Hematopoietic multipotent progenitor cell treated with erythropoietin and hydrocortisone succinate and interleukin-3 and kit ligand, for 17 days (in vitro differentiated cells): ENCODE measurements at places on chromosomes 7 and 10.

DNA sequence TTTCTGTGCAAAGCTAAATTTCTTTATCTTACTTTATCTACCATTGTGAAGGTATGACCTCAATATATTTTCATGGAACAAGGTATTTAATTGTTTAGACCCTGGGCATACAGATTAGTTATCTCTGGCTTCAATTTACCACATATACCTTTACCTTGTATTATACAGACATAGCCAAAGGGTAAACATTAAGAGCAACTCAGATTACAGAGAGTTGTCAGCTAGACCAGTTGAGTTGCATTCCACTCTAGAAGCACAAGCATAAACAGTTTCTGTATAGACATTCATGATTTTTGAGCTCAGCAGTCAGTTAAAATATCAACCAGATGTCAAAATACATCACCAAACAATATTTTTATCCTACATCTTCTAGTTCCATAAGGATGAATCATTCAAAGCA lies 857.3 kb upstream of the ZWINT start:
- no peak for DNase-seq

DNA sequence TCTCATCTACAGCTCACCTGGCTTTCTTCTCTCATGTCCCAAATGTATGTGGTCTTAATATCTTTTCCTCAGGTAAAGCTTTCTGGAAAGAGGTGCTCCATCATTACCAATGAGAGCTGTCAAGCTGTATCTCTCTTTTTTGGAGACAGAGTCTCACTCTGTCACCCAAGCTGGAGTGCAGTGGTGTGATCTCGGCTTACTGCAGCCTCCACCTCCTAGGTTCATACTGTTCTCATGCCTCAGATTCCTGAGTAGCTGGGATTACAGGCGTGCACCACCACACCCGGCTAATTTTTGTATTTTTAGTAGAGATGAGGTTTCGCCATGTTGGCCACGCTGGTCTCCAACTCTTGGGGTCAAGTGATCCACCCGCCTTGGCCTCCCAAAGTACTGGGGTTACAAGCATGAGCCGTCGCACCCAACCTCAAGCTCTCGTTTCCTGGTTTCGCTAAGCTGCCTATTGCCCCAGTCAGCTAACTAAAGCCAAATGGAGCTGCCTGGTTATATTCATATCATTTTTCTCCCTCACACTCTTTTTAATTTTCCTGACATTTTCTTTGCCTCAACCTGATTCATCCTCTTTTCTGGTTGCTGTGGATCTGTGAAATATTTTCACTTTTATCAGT lies 60.5 kb downstream of the SUFU start:
- no peak for DNase-seq

DNA sequence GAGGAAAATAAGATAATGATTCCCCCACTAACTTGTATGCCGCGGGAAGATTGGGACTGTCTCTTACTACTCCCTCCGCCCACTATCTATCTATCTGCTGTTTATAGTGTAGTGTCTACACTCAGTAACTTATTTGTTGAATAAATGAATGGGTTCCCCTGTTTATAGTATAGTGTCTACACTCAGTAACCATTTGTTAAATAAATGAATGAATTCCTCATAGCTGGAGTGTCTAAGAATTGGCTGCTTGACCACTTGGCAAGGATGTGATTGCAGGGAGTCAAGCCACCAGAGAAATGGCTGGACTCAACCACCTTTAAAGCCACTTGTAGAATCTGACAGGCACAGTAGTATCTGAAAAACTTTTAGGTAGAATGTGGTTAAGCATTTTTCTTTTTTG lies 147.1 kb downstream of the TRIL start:
- no peak for DNase-seq

- DNase-seq: no peak
Measured at GRCh38 chr10:34854147-34854601, 39.1 kb upstream of the PARD3 start.

DNA sequence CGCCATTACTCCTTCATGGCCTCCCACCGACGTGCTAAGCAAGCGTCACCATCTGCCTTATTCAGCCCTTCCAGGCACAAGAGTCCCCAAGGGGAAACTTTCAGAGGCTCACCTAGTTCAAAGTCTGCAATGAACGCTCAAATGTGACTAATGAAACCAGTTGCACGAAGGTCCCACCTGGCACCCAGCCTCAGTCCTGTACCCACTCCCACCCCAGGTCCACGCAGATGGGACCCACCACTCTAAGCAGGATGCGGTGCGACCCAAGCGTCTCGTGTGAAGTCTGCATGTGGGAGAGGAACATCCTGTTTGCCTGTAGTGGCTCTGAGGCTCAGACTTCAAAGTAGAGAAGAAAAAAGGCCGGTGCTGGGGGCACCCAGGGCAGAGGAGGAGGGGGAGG lies 40.3 kb downstream of the RGS10 start:
- DNase-seq: no peak

DNA sequence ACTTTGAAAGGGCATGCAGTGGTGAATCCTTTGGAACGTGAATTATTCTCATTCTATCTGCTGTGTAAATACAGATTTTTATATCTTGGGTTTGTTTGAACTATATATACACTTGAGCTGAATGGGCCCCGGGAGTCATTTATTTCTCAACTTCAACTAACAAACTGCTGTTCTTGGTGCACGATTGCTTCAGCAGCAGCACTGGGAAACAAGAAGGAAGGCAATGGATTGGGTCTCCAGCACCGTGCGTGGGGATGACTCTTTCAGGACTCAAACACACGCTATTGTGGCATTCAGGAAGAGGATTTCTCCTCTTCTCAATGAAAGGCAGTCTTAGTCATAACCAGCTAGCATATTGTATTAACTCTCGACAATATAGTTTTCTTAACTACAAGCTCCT lies 226.0 kb upstream of the NFE2L3 start:
- DNase-seq: no peak

GRCh38 chr7:2687338-2687869 lies 598 bp upstream of the AMZ1 start:
- no peak for DNase-seq

- no peak for DNase-seq
Measured at GRCh38 chr10:63120554-63120953, 12.6 kb upstream of the NRBF2 start.

DNA sequence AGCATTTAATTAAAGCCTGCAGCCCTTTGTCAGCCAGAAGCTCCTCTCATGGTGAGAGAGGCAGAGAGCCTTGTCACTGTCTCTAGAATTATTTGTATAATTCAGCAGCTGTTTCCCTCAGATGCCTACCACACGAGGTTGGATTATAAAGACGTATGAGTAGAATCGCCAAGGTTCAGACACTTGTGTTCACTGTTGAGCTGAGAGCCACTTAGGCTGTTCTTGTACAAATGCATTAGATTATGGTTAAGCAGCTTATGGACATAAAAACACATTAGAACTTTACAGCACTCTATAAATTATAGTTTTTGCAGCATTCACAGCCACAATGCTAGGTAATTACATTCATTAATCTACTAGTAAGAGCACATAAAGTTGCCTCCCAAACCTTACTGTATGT lies 282.6 kb downstream of the AUTS2 start:
- DNase-seq: no peak

GRCh38 chr10:88989824-88990383 lies 694 bp upstream of the FAS start:
- DNase-seq: no peak

- no peak for DNase-seq
Measured at GRCh38 chr10:63140077-63140476, 6.9 kb downstream of the NRBF2 start.

DNA sequence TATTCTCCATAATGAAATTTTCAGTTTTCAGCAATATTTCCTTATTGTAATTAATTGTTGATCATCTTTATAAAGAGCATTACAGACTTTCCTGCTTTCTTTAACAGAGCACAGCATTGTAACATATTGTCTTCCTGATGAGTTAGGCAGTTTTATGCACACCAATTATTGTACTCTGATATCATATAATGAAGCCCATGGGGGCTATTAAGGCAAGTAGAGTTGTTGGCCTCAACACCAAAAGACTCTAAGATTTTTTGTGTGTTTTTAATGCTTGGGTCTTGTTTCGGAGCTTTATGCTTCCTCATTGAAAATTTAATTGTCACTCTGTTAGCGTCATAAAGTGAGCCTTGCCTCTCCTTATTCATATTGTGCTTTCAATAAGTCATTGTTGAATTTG lies 49.2 kb upstream of the ARID5B start:
- no peak for DNase-seq

GRCh38 chr7:16916738-16917137 lies 35.0 kb upstream of the AGR3 start:
- DNase-seq: no peak

DNA sequence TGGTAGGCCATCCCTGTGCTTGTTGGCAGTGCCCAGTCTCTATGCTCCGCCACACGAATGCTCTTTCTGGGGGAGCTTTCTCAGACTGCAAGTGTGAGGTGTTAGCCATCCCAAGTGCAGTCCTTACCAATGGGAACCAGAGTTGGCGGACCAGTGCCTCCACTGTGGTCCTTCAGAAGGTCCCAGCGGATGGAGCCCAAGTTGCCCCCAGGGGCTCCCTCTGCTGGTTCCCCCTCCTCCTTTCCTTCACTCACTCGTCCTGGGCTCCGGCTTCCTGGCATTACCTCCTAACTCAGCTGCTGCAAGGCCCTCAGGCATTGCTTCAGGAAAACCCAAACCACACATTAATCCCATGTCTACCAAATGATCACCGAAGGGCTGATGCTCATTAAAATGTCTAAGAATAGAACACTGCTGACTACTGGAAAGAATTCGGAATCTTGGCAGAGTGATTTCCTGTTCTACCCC lies 139.8 kb downstream of the CUBN start:
- no peak for DNase-seq

DNA sequence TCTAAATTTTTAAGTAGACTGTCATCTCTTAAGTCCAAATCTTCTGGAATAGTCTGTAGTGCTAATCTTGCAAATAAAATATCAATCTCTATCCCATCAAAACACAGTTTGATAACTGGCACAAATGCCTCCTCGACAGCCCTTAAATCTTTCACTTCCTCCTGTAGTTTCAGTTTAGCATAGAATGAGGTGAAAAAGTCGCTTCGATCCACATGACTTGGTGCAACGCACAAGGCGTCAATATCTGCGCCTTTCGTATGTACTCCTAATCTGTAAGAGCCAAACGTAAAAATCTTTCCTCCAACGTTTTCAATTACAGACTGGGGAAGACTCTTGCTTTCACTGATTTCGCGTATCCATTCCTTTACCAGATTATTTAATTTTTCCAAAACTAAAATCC lies 603 bp downstream of the PAPOLB start:
- DNase-seq: no peak

DNA sequence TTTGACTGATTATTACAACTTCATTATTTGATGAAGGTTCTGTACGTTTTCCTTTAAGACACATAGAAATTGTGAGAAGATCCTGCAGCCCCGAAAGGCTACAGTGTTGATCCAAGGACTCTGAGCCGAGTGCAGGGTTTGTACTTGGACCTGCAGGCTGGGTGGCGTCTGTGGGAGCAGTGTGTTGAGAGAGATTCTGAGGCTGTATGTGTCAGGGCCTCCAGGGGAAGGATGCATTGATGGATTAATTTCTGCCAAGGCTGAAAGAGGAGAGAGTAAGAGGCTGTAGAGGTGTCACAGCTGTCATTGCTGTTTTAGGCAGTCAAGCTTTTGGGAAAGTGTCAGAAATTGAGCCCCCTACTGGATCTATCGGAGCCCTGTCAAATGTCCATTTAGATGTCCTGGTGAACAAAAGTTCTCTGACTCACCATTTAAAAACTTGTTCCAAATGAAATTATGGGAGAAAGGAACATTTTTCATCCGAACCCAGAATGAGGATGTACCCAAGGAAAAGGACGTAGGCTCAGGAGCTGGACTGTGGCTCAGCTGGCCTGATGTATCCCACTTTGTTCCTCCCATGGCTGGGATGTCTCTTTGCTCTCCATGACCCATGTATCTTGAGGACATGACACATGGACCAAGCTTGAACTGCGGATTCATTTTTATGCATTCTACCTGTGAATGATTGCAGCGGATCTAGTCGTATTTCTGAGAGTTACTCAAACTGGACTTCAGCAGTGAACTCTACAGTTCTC lies 102.2 kb downstream of the TCF7L2 start:
- no peak for DNase-seq

DNA sequence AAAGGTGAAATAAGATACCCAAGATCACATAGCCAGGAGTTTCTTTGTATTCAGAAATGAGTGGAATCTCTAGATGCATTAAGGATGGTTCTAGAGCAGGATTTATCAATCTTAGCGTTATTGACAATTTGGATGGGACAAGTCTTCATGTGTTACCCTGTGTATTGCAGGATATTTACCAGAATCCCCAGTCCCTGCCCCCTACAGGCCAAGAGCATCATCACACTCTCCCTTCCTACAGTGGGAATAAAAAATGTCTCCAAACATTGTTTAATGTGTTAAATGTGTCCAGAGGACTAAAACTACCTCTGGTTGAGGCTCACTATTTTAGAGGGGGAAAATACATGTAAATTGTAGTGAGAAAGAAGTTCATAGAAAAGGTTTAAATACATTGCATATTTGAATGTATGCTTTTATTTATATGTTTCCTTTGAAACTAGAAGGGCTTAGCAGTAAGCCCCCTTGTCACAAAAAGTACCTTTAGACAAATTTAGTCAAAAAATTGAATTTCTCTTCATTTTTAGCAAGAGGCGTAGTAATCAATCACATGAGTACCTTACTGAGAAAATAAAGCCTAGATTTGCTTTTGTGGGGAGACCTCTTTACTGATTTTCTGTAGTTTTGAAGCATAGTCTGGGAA lies 141.2 kb downstream of the MLLT10 start:
- DNase-seq: peak; percentile 62

GRCh38 chr10:124053971-124054370 lies 39.4 kb downstream of the CHST15 start:
- DNase-seq: no peak

GRCh38 chr10:89332123-89332633 lies 4.4 kb downstream of the IFIT3 start:
- DNase-seq: peak; percentile 80

DNA sequence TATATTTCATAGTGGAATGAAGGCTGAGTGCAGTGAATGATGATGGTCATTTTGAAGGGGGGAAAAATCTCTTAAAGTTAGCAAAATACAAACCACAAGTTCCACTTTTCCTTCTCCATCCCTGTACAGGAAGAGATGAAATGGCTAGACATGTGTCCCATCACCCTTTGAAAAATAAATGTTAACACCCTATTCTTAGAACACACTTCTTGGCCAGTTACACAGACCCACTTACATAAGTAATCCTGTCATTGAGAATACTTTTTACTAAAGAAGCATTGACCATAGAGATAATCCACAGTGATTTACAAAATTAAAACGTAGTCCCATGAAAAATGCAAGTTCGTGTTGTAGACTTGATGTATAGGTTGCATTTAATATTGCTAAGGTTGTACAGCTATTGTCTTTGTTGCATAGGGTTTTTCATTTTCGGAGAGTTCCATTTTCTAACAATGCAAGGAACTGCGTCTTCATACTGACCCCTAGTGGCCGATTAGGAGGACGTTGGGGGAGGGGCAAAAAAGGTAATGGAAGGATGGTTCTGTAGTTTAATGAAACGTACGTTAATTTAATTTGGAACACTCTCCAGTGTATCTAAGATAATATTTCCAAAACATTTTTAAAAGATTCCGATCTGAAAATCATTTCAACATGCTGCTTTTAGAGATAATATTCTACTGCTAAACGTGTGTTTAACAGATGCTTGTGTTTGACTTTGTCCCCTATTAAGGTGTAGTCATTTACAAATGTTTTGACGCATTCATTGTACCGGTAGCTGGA lies 60.9 kb downstream of the ARMC3 start:
- peak; percentile 77 for DNase-seq
